Lung microvascular endothelial cell (primary cell): ENCODE measurements at places on chromosomes 2 and 18.

- DNase-seq, result no peak
Measured at GRCh38 chr18:11548396-11548795, 61.0 kb upstream of the SLC35G4 start.

DNA sequence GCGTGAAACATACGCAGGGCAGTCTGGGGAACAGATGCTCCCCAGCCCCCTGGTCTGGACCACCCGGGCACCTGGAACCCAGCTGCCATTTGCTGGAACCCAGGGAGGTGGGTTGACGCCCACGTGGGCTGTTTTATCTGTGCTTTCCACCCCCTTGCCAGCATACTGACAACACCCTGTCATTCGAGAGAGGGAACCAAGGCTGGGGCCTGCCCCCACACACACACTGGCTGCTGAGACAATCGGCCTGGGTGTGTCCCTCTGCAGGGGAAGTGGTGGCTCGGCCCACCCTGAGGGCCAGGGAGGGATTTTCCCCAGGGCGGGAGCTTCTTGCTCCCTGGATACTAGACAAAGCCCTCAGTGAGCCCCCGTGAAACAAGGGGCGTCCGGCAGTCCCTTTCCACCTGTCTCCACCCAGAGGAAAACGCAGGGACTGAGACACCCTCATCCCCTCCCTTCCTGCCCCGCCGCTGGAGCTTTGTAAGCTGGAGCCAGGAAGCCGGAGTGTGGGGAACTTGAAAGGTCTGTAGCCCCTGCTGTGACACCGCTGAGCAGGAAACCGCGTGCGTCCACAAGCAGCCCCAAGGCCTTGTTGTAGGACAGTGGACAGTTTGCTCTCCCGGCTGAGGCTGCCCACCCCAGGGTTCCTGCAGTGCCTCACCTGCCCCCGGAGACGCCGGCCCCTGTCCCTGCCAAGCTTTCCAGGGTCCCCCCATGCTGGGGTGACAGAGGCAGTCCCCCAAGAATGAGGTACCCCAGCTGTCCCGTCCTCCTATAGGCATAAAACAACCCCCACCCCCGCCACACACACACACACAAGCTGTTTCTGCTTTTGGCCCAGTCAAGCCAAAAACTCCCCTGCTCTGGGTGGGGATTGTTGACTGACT lies 14.1 kb upstream of the KLF11 start:
- peak; percentile 32 for DNase-seq

- no peak for DNase-seq
Measured at GRCh38 chr2:18345848-18346247, 214.6 kb downstream of the RDH14 start.

- no peak for DNase-seq
Measured at GRCh38 chr2:200466425-200467418, 43.1 kb downstream of the KCTD18 start.

- peak; percentile 75 for DNase-seq
Measured at GRCh38 chr18:46073474-46074331, 1.6 kb upstream of the PSTPIP2 start.

DNA sequence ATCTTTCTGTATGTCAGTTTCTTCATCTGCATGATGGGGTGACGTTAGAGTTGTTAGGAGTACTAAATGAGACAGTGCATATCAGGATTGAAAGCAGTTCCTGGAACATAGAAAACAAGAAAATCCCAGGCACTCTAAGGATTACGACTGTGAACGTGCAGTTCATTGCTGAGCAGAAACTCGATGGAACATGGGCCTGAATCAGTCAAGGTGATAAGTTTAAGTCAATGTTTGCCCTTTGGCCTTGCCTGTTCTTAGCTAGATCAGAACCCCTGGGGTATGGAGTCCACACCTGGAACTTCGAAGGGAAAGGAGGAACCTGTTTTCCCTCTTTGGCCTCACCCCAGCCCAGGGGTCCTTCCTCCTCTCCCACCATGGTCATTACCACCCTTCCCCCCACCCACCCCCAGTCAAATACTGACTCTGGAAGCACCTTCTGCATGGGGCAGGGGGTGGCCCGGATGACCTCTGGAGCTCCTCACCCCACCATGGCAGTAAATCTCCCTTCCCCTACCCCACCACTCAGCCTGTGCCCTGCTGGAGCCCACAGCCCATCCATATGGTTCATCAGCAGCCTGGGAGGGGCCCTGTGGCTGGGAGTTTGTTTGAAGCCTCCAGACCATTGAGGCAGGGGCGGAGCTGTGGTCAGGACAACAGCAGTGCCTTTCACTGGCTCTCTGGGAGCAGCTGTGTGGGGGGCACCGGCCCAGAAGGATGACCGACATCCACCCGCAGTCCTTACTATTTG lies 164.1 kb downstream of the SMAD7 start:
- DNase-seq, result no peak
